Muscle of arm (tissue), 14 donors: ENCODE measurements at places on chromosomes 6 and 20. TPM values are rescaled to one million over a fixed set of nuclear protein-coding genes. Genes with fewer than 3 reads are reported as not detected.

- no peak for DNase-seq
Observed at GRCh38 chr6:149242883-149243282, 74.6 kb upstream of the TAB2 start.

DNA sequence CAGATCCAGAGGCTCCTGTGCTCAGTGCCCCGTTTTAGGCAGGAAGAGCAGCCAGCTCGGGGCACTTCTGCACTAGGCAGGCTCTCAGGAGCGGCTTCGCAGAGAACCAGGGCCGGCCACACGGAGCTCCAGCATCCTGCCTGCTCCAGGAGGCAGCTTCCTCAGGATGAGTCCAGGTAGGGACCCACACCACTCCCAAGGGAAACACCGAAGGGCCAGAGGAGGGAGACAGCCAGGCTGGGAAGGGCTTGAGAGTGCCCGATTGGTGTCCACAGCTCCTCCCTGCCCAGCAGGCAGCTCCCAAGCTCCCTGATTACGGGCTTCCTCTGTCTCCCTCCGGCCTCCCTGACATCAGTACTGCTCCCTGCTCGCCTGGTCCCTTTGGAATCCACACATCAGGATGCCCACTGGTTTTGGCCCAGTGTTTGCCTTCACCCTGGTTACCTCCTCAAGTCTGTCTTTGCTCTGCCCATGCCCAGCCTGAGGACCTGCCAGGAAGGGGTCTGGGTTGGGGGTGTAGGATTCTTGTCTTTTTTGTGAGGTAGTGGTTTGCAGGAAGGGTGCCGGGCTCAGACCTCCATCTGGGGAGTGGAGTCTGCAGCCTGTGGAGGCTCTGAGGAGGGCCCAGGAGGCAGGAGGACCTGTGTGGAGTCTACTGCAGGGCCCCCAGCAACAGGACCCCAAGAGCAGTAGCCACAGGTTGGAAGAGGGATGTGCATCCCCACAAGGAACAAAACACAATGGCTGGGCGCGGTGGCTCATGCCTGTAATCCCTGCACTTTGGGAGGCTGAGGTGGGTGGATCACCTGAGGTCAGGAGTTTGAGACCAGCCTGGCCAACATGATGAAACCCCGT, 11.2 kb upstream of the PYGB start:
- no peak for DNase-seq

DNA sequence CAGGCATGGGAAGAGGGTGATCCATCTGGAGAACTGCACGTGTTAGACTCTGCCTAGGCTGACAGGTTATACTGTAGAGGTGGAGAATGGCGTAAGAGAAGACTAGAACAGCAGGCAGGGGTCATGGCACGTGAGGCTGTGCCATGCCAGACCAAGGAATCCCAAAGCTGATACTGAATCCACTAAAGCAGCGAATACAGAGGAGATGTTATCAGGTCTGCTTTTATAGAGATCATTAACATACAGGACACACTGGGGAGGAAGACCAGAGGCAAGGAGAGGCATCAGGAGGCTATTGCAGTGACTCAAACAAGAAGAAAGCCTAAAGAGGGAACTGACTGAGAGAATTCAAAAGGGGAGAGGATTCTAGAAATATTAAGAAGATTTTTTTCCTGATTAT, 12.9 kb downstream of the PHACTR1 start:
- no peak for DNase-seq

- no peak for DNase-seq
Observed at GRCh38 chr6:6995328-6995727, 112.4 kb upstream of the RREB1 start.

Gene PNLDC1
- polyA plus RNA-seq, result 0.31 TPM
